T-helper 17 cell (primary cell): ENCODE measurements at places on chromosomes 2 and 18. TPM values are rescaled to one million over a fixed set of nuclear protein-coding genes. Genes with fewer than 3 reads are reported as not detected.
A peak's percentile ranks its signal among the peaks of the same experiment; 100 is the strongest.

DNA sequence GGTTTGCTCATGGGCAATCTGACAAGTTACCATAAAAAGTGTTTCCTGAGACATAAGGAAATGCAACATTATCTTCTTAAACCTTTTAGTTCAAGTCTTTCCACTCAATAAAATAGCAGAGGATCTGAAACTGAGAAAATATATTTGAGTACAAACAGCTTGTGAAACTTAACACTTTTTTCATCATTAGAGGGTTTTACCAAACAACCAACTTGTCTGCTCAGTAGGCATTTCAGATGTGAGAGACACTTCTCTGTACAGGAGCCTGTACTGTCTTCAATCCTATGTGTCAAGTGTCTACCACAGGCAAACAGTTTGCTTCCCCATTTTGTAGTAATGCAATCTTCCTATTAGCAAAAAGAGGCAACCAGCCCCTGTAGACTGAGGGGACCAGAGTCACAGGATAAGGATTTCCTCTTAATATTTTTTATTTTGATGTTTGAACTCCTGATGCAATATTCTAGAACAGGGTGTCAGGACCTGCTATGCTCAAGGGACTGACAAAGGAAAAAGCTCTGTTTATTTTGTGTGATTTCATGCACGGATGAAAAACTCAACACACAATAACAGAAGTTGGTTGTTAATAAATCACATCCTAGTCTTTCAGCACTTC lies 159.1 kb upstream of the LHCGR start:
- H3K27me3 ChIP-seq: peaks cover 10% of the 10 kb centered on the region
- H3K36me3 ChIP-seq: no peaks in the 10 kb centered on the region
- no peak overlapping the region for H3K27ac ChIP-seq
- no peak overlapping the region for H3K4me3 ChIP-seq
- no peak for DNase-seq

The D2HGDH gene
- 28.0 TPM for total RNA-seq

DNA sequence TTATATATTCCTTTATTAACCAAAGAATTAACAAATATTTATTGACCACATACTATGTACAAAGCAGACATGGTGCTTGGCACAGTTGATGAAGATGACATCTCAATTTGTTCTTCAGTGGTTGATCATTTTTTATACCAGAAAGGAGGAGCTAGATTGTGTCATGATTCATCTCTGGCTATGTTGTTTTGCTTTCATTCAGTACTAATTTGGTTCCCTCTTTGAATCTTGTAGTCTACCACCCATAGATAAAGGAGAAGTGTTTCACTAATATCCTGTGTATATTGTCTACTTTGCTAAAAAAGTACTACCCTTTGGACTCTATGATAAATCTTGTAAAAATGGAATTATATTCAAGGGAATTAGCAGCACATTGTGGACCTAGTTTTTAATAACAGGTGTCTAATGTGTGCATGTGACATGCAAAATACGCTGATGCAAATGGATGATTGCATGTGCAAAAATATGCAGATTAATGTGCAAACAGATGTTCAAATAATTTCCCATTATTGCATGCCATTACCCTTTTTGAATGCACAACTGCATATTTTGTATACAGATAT lies 313.2 kb upstream of the ZEB2 start:
- no peaks in the 10 kb centered on the region for H3K4me1 ChIP-seq
- no peak overlapping the region for H3K4me3 ChIP-seq
- no peak for DNase-seq
- H3K27ac ChIP-seq: no peak overlapping the region
- H3K27me3 ChIP-seq: peaks cover 5% of the 10 kb centered on the region
- no peaks in the 10 kb centered on the region for H3K36me3 ChIP-seq

DNA sequence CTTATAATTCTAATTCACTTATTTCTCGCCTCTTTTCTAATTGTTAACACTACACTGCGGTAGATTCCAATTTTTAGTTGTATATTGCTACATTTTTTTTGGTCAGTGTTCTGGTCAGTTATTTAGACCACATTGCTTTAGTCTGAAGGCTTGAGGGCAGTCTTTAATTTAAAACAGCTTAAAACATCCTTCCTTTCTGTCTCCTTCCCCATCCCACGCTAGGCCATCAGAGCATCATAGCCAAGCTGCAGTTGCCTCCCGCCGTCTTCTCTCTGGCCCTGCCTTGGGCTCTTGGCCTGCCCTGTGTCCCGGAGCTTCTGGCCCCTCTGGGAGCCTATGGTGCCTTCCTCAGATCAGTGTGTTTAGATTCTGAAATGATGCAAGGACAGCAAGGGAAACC lies 52.6 kb upstream of the GLI2 start:
- H3K27ac ChIP-seq: no peak overlapping the region
- no peak for DNase-seq
- H3K4me3 ChIP-seq: no peak overlapping the region

- H3K27me3 ChIP-seq: no peaks in the 10 kb centered on the region
- peak within 1 kb of the TSS; percentile 99 for H3K27ac ChIP-seq
- peaks cover 46% of the 10 kb centered on the region for H3K4me1 ChIP-seq
- H3K4me3 ChIP-seq: peak within 1 kb of the TSS; percentile 93
Observed at GRCh38 chr2:219176818-219177551, at the start of gene CNPPD1. Gene CNPPD1 (minus strand): TSS chr2:219176925. CDS start chr2:219176828, 97 bp downstream.

The ATG16L1 gene
- total RNA-seq: 87.3 TPM

The IFT172 gene
- 14.1 TPM for total RNA-seq

The ARHGAP25 gene
- 75.6 TPM for total RNA-seq

DNA sequence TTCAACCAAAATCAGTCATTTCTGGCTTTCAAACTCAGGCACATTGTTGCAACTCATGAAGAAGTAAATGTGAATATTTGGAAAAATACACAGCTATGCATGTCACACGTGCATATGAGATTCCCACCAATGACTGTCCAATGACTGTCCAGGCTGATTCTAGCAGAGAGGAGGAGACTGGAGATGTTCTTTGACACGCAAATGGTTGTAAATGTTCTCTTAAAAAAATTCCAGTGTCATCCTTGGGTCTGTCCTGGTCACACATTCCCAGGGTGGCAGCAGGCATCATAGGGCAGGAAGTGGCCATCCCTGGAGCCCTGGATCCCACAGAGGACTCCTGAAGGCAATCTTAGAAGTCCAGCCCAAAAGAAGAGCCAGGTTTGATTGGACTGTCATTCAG lies 40.9 kb downstream of the TWIST2 start:
- H3K4me3 ChIP-seq: no peak overlapping the region
- peaks cover under 1% of the 10 kb centered on the region for H3K4me1 ChIP-seq
- peaks cover 2% of the 10 kb centered on the region for H3K36me3 ChIP-seq
- no peak overlapping the region for H3K27ac ChIP-seq

DNA sequence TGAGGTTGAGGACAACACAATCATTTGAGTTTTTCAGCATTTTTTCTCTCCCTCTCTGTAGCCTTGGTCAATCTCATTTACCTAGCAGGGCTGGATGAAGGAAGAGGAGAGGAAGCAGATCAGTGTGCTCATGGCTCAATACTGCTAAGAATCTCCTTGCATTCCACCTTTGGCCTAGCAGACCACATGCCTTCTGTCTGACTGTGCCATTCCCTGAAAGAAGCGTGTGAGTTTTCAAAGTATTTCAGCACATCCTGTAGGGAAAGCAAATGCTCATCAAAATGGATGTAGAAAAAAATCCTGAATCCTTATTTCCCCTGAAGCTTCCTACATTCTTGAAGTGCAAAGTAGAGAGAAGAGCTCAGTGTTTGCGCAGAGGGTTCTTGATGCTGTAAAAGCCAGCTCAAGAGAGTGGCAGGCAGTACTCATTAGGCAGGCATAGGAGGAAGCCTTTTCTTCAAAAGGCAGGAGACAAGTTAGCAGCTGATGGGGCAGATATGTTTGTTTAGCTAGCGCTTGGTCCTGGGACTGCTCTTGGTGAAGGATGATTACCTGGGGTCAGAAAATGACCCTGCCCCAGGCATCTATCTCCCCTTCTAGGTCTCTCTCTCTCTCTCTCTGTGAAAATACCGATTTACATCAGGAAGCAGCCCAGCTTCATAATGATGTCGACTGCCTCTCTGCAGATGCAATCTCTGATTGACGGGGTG lies 14.4 kb upstream of the PIK3C3 start:
- no peaks in the 10 kb centered on the region for H3K36me3 ChIP-seq
- H3K4me3 ChIP-seq: no peak overlapping the region
- H3K27ac ChIP-seq: no peak overlapping the region
- H3K4me1 ChIP-seq: peaks cover 7% of the 10 kb centered on the region
- DNase-seq: no peak

DNA sequence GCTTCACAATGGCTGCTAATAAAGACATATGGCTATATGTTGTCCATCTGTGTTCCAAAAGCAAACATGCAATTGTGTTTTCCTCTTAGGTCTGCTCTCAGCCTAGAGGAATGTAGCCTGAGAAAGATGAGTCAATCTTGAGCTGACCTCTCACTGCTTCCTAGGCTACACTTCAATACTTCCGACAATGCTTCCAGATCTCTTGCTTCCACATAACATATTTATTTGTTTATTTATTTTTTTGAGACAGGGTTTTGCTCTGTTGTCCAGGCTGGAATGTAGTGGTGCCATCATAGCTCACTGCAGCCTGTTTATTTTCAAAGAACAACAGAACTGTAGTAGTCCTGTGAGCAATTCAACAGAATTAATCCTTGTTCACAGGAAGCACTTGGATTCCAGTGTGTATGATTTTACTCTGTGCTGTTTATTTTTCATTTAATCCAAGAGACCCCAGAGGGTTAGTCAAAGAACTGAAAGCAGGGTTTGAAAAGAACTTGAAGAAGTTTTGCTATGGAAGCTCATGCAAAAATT lies 437.9 kb downstream of the TXNL1 start:
- H3K27ac ChIP-seq: no peak overlapping the region
- no peak for DNase-seq
- no peaks in the 10 kb centered on the region for H3K4me1 ChIP-seq
- H3K27me3 ChIP-seq: no peaks in the 10 kb centered on the region

DNA sequence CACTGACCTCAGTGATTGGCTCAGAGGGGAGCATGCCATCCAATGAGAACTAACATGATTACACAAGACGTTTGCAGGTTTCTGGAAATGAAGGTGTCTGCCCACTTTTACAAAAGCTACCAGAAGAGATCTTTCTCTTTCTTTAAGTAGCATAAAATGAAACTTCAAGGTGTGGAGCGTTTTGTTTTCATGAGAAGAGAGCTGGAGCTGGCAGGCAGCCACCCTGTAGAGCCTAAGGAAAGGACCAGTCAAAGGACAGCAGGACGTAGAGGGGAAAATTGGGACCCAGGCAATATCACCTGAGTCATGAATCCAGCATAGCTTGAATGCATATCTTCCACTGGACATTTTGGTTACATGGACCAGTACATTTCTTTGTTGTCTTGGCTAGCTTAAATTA lies 331.0 kb downstream of the EPHA4 start:
- no peak overlapping the region for H3K27ac ChIP-seq
- no peak for DNase-seq
- H3K27me3 ChIP-seq: peaks cover 8% of the 10 kb centered on the region
- no peak overlapping the region for H3K4me3 ChIP-seq

DNA sequence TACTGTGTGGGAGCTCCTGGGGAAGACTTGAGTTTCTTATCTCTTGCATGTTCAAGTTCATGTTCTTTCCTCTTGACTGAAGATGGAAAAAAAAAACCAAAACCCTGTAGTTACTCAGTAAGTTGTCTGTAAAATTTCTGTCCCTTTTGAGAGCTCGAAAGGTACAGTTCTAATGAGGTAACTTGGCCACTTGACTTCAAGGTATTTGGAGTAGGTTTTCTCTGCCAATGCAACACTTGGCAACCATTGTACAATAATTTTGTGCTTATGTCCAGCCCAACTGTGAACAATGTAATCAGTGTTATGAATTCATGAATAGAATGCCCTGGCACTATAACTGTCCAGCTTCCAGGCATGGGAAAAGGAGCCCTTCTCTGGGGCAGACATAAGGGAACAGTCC lies 111.0 kb downstream of the LIPG start:
- no peak overlapping the region for H3K27ac ChIP-seq
- DNase-seq: no peak
- peaks cover 58% of the 10 kb centered on the region for H3K27me3 ChIP-seq
- no peaks in the 10 kb centered on the region for H3K36me3 ChIP-seq

The SPATS2L gene
- 7.0 TPM for total RNA-seq

- peaks cover 7% of the 10 kb centered on the region for H3K36me3 ChIP-seq
- H3K4me3 ChIP-seq: peak within 1 kb of the TSS; percentile 99
- H3K4me1 ChIP-seq: peaks cover 42% of the 10 kb centered on the region
- H3K27me3 ChIP-seq: no peaks in the 10 kb centered on the region
Observed at GRCh38 chr2:68252400-68253218, at the start of gene PPP3R1. Gene PPP3R1 (minus strand): TSS chr2:68252532. CDS start chr2:68252127, 405 bp downstream.

DNA sequence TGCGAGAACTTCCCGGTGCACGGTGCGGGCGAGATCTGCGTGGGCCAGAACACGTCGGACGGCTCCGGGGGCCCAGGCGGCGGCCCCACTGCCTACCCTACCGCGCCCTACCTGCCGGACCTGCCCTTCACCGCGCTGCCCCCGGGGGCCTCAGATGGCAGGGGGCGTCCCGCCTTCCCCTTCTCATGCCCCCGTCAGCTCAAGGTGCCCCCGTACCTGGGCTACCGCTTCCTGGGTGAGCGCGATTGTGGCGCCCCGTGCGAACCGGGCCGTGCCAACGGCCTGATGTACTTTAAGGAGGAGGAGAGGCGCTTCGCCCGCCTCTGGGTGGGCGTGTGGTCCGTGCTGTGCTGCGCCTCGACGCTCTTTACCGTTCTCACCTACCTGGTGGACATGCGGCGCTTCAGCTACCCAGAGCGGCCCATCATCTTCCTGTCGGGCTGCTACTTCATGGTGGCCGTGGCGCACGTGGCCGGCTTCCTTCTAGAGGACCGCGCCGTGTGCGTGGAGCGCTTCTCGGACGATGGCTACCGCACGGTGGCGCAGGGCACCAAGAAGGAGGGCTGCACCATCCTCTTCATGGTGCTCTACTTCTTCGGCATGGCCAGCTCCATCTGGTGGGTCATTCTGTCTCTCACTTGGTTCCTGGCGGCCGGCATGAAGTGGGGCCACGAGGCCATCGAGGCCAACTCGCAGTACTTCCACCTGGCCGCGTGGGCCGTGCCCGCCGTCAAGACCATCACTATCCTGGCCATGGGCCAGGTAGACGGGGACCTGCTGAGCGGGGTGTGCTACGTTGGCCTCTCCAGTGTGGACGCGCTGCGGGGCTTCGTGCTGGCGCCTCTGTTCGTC lies 1.7 kb downstream of the FZD7 start:
- no peak overlapping the region for H3K27ac ChIP-seq
- DNase-seq: no peak
- H3K27me3 ChIP-seq: peaks cover 29% of the 10 kb centered on the region
- H3K36me3 ChIP-seq: peaks cover 3% of the 10 kb centered on the region
